ENCODE measurements at places on chromosomes 1 and 21.

GRCh38 chr1:83807821-83808220 lies 191.1 kb downstream of the TTLL7 start:
- no peak for DNase-seq

DNA sequence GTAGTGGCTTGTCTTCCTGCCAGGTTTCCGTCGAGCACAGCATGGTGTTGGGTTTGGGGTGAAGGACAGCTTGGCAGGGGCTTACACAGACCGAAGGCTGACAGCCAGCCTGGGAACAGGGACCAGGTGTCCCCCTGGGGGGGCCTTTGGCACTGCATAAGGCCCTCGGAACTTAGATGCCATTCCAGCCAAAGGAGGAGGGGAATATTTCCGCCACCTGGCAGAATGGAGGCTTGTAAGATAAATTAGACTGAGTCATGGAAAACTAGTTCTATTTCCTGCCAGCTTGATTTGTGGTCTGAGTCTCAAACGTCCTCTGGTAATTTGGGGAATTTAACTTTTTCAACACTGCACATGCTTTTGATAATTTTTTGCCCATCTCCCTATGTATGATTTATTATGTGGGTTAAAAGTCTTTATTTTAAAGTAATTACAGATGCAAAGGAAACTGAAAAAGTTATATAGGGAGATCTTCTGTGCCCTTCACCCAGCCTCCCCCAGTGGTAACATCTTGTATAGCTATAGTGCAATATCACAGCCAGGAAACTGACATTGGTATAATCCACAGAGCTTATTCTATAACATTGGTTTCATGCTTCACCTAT lies 11.5 kb upstream of the TMEM51 start:
- no peak for DNase-seq

DNA sequence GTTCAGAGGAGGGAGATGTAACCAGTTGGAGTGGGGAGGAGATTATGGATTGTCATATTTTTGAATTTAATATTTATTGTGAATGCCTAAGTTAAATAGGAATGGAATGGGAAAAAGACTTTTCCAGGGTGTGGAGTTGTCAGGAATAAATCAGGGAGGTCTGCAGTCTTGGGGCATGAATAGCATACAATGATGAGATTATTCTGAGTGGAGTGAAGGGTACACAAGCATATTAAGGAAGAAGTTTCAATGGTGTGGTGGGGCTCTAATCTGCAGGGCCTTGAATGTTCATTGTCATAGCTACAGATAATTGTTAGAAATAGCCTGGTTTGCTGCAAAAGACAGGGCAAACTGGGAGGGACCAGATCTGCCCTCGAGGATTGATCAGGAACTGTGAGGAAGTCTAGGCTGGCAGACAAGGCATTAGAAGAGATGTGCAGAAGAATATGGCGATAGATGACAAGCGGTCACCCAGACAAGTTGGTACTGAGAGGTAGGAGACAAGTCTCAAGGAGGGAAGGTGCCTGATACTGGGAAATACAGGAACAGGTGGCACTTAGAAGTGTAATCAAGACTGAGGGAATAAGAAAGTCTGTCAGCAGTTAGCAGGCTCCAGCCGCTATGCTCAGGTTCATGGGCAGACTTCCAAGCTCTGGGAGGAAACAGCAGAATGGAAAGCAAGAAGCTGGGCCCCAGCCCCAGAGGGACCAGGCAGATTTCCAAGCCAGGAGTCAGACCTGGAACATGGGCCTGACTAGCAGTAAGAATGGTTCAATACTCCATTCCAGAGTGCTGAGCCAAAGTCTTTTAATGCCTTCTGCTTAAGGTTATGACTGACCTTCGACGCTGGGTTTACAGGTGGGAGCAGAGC lies 20.9 kb upstream of the RGL1 start:
- peak; percentile 58 for DNase-seq

- DNase-seq, result no peak
Observed at GRCh38 chr1:8664887-8665286, 152.6 kb downstream of the RERE start.

DNA sequence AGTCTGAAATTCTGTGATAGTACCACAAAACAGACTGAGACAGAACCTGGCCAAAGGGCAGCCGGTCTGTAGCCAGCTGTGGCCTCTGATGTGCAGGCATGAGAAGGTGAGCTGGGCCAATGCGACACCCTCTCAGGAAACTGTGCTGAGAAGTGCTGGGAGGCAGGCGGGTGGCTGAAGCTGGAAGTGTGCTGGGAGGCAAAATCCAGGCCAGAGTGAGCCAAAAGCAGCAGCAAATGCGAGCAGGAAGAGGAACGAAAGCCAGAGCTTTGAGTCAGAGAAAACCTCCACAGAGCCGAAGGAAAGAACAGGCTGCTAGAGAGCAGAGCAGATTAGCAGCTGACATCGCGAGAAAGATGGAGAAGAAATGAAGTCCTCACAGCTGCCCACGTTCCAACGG lies 10.2 kb upstream of the ATP13A2 start:
- no peak for DNase-seq

DNA sequence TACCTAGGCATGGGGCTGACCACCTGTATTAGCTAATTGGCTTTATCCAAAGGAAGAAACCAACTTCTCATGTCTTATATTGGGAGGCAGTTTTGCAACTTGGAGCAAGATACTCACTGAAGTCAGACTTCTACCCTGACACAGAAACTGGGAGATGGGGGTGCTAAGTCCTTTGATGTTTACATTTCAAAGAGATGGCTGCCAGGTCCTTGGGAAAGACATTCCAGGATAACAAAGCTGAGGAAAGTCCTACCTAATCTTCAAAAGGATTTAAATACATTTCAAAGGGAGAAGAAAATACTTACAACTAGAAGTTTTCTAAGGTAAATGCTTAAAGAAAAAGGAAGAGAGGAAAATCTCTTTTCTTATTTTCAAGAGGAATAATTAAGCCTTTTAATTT lies 62.1 kb downstream of the FH start:
- no peak for DNase-seq

DNA sequence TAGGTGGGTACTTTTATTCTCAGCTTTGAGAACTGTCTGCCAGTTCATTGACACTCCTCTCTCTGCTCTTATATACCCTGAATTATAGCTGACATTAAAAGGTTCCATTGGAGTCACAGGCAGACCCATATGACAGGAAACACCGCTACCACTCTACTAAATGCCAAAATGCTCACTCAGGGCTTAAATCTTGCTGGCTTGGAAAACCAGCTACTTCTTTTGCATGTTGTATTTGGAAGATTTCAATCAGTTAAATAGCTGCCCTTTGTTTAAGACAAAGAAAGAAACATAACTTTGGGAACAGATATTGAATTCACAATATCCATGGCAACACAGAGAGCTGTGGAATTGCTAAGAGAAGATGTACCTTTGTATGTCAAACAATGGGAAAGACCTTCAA lies 876.5 kb downstream of the USP25 start:
- no peak for DNase-seq

GRCh38 chr1:43455213-43455889 lies 1.6 kb upstream of the HYI start:
- no peak for DNase-seq

DNA sequence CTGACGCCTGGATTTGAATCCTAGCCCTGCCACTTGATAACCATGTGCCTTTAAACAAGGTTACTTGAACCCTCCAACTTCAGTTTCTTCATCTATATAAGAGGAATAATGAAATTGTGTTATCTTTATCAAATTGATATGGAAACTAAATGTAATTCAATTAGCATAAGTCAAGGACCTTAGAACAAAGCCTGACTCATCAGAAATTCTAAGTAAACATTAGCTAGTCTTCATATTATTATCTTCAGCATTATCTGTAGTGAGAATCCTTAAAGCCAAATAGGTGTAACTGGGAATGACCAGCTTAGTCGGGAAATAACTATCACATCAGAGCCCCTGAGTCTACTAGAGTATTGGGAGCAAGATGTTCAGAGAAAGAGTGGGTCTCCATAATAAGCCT lies 6.6 kb downstream of the SELL start:
- DNase-seq, result no peak

DNA sequence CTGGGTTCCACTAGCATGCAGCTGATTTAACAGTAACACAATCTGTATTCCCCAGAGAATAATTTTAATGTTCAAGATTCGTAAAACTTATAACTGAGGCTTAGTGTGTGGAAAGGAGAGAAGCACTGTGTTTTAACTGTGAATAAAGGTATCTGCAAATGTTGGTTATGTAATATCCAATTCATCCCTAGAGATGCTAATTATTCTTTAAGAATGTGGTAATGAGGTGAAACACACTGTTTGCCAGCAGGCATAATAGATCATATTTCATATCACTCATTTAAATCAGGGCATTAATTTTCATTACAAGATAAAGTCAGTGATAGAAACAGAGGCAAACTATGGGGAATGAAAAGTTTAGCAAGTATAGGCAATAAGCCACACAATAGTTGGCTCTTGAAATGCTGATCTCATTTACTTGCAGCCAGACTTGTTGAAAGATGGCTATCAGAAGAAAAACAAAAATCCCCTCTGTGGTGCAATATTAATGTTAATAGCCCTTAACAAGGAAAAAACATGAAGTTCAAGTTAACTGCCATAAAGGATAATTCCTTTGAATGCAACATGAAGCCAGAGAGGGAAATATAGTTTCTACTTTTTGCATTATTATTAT lies 33.4 kb downstream of the HMCN1 start:
- DNase-seq, result no peak

- DNase-seq, result no peak
Observed at GRCh38 chr1:165434281-165434680, 10.6 kb downstream of the RXRG start.

DNA sequence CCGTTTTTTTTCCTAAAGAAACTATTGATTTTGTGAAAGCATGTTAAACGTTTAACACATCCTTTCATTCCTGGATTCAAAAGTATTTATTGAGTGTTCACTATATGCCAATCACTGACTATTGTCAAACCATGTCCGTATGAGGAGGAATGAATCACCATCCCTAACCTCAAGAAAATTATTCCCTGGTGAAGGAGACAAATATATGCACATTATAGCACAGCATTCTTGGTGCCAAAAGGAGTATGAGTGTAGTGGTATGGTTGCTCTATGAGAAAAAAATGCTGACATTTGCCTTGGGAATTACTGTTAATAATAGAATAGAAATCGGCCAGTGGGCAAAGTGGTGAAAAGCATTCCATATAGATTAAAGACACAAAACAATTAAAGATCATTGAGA lies 1390.1 kb downstream of the MRPL39 start:
- DNase-seq, result no peak

- DNase-seq, result no peak
Observed at GRCh38 chr21:33817138-33817537, 98.5 kb downstream of the ATP5PO start.

- no peak for DNase-seq
Observed at GRCh38 chr1:51871351-51871975, 7.1 kb downstream of the NRDC start.

DNA sequence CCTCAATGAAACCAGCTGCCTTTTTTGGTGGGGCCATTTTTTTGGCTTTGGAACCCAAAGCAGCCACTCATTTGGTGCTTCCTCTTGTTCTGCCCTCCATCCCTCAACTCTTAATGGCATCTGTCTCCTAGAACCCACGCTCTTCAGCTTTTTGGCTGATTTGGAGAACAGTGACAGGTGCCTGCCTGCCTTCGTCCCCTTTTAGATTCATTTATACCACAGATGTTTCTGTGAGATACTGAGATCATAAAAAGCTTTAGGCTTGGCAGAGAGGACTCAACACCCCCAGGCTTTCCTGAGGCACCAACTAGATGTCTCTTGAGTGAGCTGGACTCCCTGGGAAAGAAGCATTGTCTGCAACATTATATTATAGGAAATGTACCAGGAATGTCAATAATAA lies 20.4 kb upstream of the YTHDF2 start:
- DNase-seq, result no peak

GRCh38 chr21:46179708-46180078 lies 4.6 kb downstream of the SPATC1L start:
- no peak for DNase-seq

- DNase-seq, result no peak
Observed at GRCh38 chr1:63277195-63278192, 44.9 kb upstream of the FOXD3 start.
